ENCODE measurements at places on chromosomes 4 and X.

DNA sequence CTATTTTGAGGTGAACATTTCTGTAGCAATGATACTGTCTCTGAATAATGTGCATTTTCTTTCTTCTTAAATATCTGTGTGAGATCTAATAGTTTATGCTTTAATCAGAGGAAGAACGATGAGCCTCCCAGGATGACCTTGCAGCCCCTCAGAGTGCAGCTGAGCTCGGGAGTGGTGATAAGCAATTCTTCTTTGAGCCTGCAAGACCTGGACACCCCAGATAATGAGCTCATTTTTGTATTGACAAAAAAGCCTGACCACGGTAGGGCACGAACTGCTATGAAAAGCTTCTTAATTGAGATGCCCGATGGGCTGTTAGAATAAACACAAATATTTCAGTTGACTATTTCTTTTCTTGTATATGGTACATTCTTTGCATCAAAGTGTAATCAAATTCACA lies 105.0 kb upstream of the ANXA3 start:
- DNase-seq: no peak

DNA sequence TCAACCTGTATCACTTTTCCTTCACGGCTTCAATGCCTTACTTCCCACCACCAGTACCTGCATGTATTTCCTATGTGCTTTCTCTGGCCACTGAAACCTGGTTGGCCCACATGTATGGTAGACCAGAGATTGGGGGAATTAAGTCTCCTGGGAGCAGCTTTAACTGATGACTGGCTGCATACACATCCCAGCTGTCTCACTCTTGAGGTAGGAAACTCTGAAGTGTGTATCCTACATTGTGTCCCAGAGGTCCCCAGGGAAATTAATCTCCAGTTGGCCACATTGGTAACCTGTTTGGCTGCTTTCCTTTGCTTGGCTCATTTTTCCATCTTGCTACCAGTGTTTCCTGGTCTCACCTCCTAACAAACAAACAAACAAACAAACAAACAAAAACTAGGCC lies 124.4 kb downstream of the ZNF827 start:
- DNase-seq: no peak

DNA sequence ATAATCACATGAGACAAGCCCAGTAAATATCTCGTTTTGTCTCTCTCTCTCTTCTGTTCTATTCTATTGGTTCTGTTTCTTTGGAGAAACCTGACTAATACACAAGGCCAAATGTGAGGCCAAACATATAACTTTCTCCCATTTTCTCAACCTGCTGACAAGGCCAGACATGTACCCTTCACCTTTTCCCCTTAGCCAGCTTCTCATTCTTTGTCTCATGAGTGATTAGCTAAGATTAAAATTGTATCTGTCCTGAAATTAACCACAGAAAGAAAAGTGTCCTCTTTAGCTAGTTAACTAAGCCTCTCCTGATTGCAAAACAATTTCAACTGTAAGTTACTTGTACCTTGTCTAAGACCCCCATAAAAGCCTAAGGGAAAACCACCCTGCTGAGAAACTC lies 18.5 kb upstream of the ADGRA3 start:
- no peak for DNase-seq

- DNase-seq: no peak
These were observed 368.7 kb downstream of the GBA3 start for GRCh38 chr4:23061431-23061830.

GRCh38 chr4:100981447-100982204 lies 365.7 kb downstream of the PPP3CA start:
- no peak for DNase-seq

DNA sequence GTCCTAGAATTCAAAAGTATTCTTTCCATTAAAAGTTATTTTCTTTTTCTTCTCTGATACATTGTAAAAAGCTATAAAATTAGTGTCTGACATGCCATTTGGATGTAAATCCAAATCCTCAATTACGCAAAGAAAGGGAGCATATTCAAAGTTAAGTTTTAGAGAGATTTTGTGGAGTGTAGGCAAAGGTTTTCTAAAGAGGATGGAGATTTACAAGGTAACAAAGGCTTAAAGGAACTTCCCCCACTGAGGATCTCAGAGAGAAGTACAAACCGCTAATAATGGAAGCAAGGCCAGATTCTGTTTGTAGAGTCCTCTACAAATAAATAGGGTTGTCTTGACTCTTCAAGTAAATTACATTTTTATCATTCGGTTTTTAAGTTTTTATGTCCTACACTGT lies 91.0 kb upstream of the MAPK10 start:
- DNase-seq: no peak

DNA sequence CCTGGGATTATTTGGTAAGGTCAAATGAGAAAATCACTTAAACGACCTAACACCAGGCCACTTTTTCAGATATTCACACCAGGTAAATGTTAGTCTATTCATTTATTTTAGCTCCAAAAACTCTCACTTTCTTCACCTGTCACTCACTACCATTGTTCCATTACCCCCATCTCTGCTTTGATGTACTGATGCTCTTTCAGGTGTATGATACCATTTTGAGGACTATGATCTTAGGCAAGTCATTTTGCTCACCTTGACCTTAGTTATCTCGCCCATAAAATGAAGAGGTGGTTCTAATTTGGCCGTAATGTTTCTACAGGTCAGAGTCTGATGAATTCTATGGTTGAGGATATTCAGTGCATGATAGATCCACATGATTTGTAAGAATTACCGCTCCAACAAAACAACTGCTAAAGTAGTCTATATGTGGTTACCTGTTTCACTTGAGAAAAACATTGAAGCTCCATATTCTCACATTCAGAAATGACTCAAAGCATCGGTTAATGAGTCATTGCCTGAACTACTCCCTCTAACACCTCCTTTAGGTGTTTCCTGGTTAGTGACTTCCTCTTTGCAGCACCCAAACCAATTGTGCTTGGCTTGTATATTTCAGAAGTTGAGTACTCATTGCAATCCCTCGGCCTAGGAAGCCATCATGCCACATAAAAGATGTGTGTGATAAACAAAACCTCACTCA lies 4.5 kb downstream of the DTHD1 start:
- peak; percentile 32 for DNase-seq

- DNase-seq: no peak
These were observed 105.0 kb upstream of the NR0B1 start for GRCh38 chrX:30414144-30414543.

DNA sequence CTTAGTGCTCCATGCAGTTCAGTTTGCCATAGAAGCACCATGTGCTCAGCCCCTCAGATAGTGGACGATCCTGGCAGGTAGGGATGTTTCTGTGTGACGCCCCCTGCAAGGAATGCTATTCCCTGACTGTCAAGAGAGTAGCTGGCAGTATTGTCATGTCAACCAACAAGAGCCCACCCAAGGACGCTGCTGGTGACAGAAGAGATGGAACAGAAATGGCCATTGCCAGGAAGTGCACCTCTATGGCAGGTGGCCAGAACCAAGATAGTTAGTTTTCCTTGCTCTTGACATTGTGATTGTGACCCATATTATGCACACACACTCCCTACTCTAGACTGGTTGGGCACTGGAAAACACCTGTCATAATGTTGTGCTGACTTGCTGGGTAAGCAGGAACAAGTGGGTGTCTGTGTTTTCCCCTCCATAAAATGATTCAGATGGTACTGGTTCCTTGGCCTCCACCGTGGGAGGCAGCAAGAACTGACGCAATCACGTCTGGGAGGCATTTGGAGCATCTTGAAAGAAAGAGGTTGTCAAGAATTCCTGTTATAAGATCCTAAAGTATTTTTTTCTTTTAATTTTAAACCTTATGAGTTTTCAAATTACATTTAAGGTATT lies 507.9 kb downstream of the MID1IP1 start:
- DNase-seq: peak; percentile 51

DNA sequence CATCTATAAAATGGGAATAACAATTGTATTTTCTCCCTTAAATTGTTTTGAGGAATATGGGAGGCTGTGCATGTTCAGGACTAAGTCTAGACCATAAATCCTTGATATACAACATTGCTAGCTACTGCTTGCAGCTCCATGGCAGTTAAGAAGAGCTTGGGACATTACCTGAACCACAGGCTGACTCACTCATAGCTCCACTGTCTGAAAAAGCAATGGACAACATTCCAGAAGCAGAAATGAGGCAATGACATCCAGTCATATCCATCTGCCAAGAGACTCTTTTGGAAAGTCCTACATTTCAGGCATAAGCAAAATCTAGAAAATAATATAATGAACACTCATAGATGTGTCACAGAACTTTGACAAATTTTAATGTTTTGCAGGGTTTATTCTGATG lies 167.3 kb upstream of the LEF1 start:
- DNase-seq: no peak

DNA sequence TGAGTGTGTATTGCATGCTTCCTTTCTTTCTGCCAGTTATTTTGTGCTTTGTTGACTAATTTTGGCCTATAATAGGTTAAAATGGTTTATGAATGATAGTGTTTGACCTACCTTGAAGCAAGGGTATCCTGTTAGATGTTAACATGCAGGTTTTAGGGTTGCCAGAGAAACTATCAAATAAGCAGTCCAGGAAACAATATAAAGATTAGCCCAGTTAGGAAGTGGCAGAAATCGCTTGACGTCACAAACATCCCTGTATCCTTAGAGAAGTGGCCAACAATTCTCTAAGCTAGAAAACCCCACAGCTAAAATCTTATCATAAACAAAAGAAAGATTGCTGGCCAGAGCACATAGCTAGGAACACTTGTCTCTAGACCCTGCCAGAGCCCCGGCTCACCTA lies 3.8 kb downstream of the NAP1L5 start:
- DNase-seq: no peak

- DNase-seq: no peak
These were observed 83.9 kb upstream of the RPS6KA3 start for GRCh38 chrX:20350596-20350995.

DNA sequence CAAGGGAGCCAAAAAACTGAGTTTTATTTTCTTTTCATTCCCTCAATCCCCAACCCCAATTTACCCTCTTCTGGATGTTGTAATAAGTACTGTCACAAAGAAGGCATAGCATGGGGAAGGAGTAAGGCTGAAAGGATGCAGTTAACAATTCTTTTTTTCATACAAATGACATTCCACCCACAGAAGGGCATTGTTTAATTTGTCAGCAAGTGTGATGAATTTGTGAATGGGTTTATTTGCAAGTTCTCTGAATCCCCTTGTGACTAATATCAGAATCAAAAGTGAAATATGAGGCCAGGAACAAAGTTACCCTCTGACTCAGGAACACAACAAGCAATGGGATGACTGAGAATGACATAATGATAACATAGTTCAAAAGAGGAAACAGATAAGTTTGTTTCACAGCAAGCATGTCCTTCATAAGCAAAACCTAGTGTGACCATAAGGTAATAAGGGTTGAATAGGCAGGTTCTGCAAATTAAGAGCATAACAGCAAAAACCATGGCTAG lies 2.1 kb downstream of the GEMIN8 start:
- no peak for DNase-seq

DNA sequence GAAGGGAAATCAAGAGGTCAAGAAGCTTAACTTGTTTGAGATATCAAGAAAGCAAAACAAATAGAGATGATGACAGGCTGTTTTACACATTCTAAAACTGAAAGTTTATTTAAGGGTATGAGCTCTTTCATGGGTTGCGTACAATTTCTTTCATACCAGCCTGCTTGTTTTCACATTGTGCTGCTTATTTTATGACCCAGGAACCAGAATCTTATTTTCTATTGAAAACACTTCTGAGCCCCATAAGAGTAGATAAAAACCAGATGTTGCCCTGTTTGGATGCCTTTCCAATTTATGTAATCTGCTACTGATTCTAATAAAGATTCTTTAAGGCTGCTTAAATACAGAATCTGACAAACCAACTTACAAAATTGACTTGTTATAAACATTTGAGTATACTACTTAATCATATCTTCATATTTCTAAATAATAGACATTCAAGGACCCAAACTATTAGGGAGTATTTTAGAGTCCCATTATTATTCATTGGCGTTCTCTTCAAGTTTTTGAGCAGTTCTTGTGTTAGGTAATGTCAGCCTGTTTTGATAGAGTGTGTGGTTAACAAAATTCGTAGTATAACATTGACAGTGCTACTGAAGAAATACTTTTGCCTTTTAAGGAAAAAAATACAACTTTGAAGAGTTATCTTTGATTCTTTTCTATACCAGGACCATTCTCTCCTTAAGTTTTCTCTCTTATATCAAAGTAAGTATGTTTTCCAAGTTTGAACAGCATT lies 74.4 kb downstream of the PDLIM5 start:
- DNase-seq: no peak

All from activated CD8-positive, alpha-beta memory T cell treated with anti-CD3 and anti-CD28 coated beads, Interleukin-2, amount 50 U/mL, for 4 hours (primary cell).